ENCODE measurements at places on chromosomes 1 and 21.

DNA sequence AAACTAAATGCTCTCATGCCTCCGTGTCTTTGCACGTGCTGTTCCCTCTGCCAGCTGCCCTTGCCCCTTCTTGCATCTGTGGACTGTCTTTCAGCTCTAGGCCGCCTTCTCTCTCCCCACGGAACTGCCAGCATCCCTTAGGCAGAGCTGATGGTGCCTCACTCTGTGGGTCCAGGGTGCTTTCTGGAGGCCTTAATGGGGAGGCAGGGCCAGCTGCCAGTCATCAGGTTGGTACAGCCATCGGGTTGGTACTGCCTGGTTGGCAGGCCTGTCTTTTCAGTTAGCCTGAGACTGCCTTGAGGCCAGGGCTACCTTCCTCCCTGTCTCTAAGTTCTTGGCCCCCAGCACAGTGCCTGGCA is 61.4 kb upstream of the TARBP1 start:
- DNase-seq, result no peak

- no peak for DNase-seq
Measured at GRCh38 chr1:160377585-160378206, 10.8 kb downstream of the NHLH1 start.

DNA sequence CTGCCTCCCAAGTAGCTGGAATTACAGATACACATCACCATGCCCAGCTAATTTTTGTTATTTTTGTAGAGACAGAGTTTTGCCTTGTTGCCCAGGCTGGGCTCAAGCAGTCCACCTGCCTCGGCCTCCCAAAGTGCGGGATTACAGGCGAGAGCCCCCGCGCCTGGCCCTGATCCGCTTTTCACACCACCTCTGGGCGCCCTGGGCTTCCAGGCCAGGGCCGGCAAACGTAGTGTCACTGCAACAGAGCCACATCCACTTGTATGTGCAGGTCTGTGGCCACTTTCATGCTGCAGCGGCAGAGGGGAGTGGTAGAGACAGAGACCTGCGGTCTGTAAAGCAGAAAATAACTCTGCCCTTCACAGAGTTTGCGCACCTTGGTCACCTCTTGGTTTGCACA is 29.5 kb downstream of the RRP1B start:
- no peak for DNase-seq

GRCh38 chr1:243658594-243659105 is 191.4 kb downstream of the AKT3 start:
- DNase-seq, result no peak

DNA sequence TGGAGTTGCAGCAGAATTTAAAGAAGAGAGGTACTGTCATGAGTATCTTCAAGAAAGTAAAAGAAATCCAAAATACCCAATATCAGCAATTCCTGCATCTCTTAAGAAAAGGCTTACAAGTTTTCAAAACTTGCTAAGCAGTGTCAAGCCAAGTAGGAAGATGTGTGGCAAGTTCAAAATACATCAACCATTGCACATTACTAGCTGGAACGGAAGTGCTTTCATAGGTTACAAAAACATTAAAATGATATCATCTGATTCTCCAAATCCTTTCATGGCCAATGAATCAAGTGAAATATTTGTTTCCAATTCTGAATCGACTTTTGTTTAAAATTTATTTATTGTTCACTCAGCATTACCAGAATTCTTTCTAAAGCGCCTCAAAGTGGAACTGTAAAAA is 5.7 kb upstream of the ABCA4 start:
- DNase-seq, result no peak

DNA sequence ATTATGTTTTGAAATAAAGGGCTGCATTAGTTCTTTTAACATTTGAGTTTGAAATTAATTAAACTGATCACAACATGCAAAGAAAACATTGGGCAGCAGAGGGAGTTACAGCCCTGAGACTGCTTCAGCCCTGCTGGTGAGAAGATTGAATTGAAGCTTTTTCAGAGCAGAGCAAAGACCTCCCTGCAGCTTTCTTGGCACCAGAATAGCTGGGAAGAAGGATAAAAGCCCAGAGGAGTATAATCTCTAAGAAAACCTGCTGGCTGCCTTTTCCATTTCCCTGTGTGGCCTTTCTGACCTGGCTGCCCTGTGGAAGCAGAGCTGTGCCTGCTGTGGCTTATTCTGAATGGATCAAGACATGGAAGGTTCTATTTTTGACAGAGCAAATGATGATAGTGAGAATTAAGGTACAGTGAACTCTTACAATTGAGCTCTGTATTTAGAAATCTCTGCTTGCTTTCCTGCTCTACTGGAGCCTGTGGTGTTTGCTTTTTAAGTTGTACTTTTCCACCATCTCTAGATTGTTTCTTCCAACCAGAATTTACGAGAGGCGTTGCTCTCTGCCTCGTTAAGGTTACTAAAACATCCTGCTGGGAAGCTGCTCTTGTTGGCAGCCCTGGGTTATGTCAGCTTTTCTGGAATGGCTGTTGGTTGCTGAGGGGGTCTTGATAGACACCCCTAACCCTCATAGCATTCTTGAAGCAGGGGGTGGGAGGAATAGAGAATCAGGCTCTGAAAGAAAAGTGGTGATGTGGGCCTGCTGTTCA is 9.9 kb downstream of the SNRPE start:
- peak; percentile 8 for DNase-seq

- no peak for DNase-seq
Measured at GRCh38 chr1:184588701-184589100, 166.0 kb downstream of the EDEM3 start.

GRCh38 chr1:74772945-74773344 is 40.0 kb downstream of the TYW3 start:
- DNase-seq, result no peak

GRCh38 chr1:33298623-33299277 is 22.1 kb downstream of the A3GALT2 start:
- DNase-seq, result no peak

DNA sequence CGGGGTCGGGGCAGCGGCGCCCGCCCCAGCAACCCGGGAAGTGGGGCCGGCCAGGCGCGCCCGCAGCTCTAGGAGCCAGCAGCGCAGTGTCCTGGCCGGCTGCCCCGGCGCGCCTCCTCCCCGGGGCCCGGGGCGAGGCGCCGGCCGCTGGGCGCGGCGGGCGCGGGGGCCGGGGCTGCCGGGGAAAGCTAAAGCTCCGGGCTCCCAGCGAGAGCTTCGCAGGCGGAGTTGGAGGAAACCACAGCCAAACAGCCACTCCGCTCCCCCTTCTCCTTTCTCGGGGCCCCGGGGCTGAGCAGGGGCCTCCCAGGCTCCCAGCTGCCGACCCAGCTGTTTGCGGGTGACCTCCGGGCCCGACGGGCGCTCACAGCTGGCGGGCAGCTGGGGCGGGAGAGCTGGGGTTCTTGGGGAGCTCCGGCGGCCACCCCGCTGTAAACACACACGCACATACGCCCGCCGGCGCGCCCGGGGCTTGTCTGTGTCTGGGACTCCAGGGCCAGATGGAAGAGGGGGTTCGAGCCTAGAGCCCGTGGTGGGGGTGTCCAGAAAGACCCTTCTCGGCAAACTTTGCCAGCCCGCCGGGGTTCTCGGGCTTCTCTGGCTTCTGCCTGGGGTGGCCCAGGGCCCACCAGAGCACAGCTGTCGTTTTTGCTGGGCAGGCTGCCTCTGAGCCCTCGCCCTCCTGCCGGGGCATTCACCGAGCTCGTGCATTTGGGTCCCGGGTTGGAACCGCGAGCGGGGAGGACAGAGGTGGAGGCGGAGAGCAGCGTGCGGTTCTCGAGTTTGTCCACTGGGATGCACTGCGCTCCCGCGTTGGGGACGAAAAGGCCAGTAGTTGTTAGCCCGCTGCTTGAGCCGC is 1.5 kb downstream of the AJAP1 start:
- DNase-seq, result peak; percentile 75

DNA sequence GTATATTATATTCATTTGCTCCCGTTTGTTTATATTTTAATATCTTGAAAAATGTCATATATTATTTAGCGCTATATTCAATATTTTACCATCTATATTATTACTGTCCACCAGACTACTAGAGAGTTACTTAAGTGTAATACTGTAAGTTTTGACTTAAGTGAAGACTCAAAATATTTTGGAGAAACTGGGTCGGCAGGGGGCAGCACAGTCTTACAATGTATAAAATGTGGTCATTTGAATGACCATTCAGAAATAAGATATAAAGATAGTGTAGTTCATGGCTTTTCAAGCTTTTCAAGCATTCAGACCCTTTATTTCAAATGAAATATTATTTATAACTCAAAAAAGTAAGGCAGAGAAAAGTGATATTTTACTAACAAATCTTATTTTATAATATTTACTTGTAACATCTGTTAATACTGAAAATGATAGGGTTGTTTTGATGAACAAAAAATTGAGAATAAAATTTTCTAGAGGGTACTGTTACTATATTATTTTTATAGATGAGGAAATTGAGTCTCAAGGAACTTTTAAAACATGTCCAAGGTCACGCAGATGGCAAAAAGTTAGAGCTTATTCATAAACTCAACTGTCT is 89.0 kb upstream of the SERTAD4 start:
- DNase-seq, result peak; percentile 25

DNA sequence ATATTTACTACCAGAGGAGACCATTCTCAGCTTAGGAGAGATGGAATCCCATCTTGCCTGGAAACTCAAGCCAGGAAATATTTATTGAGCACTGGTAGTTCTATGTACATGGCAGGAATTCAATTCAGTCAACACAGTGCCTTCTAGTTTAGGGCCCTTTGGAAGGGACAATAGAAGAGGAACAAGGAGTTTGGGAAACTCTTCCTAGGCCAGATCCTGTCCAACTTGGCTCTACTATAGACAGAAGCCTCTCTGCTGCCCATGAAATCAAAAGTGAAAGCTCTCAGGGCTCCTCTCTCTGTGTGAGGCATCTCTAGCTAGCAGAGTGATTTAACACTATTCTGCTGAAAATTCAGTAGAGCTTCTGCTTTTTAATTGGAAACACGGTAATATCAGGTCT is 244.6 kb upstream of the MAP1LC3C start:
- no peak for DNase-seq

DNA sequence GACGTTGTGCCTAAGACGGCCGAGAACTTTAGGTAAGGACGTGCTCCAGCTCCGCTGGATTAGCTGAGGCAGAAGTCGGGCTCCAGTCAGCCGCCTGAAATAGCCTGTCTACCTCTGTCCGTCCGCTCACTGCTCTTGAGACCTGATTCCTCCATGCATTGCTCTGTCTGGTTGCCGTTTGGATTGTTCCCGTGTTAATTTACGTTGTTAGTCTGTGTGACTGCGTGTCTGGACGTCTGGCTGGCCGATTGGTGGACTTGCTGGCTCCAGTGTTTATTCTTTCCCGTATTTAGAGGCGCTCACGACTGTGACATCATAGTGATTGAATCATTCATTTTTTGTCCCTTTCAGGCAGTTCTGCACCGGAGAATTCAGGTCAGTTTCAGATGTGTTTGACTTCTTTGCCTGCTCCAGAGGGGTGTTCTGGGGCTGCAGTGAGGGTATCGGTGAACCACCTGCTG is 684 bp downstream of the PPIH start:
- no peak for DNase-seq

DNA sequence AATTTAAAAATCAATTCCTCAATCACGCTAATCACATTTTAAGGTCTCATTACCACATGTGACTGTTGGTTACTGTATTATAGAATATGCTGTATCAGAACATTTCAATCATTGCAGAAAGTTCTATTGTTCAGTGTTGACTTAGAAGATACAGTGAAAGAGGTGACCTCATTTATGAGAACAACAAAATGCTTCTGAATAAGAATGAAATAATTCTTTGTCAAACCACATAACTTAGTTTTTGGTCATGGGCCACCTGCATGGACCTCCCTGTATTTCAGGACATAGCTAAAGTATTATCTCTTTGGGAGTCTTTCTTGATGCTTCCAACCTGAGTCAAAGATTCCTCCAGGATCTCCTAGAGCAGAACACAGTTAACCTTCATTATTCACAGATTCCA is 22.3 kb downstream of the MFSD2A start:
- DNase-seq, result no peak

DNA sequence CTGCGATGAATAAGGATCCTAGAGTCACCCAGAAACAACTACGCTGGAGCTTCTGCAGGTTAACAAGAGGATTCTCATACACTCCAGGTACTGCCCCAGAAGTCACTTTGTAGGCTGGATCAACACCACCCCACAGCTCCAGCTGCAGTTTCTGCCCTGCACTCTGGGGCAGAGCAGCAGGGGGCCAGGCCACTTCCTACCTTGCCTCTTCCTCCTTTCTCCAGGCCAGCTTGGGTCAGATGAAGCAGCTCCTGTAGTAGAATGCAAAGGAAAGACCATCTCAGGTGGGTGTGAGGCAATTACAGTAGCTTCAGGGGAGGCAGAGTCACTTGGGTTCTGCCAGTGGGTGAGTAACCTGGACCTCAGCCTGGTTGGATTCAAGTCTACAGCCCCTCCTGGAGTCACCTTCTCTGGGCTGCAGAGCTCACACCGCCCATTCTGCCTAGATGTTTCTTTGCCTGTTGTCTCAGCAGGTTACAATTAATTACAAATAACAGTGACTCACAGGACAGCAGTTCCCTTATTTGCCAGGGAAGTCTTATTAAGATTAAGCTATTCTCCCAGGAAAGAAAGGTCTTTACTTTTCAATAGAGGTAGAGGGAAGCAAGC is 24.4 kb upstream of the BCAR3 start:
- no peak for DNase-seq

DNA sequence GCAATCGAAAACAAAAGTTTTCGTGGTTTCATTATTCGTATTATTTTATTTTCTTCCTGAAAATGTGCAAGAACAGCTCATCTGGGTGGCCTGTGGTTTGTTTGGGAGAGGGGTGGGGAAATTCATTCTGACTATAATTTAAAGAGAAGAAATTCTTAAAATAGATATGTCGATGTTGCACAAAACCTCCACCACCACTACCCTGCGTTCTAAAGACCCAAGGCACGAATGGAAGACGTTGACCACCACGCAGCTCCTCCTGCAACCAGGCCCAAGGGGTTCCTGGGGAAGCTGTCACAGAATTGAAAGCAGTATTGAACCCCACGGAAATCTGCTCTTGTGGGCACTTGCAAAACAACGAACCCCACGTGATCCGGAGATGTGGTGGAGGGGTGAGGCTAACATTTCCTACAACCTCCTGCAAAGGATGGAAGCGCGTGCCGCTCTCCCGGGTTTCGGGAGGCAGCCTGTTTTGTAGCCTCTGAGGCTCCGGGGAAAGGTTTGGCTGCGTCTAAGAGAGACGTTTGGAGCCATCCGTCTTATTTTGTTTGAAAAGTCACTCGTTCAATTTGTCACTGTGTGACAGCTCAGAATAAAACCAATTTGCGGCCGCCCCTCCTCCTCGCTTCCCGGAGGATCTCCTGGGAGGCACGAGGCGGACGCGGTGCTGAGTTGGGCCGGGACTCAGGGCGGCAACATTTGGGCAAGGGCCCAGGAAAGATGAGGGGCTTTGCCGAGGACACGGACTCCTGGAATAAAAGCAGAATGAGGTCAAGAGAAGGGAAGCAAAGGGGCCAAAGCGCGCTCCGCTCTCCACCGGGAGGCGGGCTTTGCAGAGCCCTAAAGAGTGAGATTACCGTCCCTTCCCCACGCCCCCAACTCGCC is 810 bp upstream of the HLX start:
- no peak for DNase-seq

GRCh38 chr21:14559102-14559501 is 13.0 kb upstream of the SAMSN1 start:
- no peak for DNase-seq

GRCh38 chr1:223231581-223231980 is 88.5 kb upstream of the TLR5 start:
- DNase-seq, result no peak

Measured in amygdala (tissue), 56 donors.